Spinal cord (tissue), 10 donors: ENCODE measurements at places on chromosomes 3 and 15. TPM values are rescaled to one million over a fixed set of nuclear protein-coding genes. Genes with fewer than 3 reads are reported as not detected.

- no peaks in the 10 kb centered on the region for H3K4me1 ChIP-seq
- no peaks in the 10 kb centered on the region for H3K36me3 ChIP-seq
- H3K27me3 ChIP-seq, result no peaks in the 10 kb centered on the region
- DNase-seq, result peak; percentile 55
- no peak overlapping the region for H3K27ac ChIP-seq
These were observed 109.7 kb downstream of the BDH1 start for GRCh38 chr3:197445896-197446699.

The MYO5C gene
- total RNA-seq, result 6.9 TPM

GRCh38 chr3:41532976-41533375 lies 333.7 kb downstream of the CTNNB1 start:
- H3K4me1 ChIP-seq, result no peaks in the 10 kb centered on the region
- no peak overlapping the region for H3K4me3 ChIP-seq
- no peaks in the 10 kb centered on the region for H3K36me3 ChIP-seq
- DNase-seq, result peak; percentile 60
- no peak overlapping the region for H3K27ac ChIP-seq

DNA sequence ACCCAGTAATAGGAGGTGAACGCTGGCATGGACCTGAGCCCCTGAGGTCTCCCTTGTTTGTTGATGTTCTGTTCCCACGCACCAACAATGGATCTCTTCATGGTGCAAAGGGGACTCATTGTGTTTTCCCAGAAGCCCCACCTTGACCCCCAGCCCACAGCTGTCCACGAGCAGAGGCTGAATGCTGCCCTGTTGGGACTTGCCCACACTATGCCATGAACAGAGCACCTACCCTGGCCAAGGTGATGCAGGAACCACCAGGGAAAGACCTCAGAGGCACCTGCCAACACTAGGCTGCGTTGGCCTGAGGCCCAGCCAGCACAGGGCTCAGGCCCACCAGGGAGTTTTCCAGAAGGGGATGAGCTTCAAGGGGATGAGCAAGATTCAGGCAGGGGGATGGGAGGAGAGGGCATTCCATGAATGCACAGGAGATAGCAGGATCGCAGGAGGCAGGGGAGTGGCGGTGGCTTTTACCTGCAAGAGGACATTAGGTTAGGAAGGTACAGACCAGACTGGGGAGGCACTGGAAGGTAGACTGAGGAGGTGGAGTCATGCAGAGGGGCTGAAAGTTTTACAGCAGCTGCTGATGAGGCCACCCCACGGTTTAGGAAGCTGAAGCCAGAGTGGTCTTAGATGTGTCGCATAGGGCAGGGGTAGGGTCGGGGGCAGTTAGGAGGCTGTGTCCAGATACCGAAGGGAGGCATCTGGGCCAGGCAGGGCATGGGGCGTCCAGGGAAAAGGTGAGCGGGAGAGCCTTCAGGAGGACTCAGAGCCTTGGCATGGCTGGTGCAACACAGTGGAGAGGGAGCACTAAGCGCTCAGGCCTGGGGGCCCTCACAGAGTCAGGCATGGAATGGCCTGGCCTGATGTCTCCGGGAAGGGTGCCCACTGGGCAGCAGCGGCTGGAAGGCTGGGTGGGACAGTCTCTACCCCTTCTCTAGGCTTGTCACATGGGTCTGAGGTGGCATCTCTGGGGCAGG lies 4.0 kb upstream of the PHGR1 start:
- H3K4me1 ChIP-seq, result peaks cover 19% of the 10 kb centered on the region
- H3K4me3 ChIP-seq, result no peak overlapping the region

GRCh38 chr3:184241447-184242296 lies 7.1 kb downstream of the ALG3 start:
- no peaks in the 10 kb centered on the region for H3K27me3 ChIP-seq
- H3K27ac ChIP-seq, result no peak overlapping the region
- no peak overlapping the region for H3K4me3 ChIP-seq
- H3K4me1 ChIP-seq, result peaks cover 6% of the 10 kb centered on the region
- H3K36me3 ChIP-seq, result peaks cover 56% of the 10 kb centered on the region

The ISL2 gene
- total RNA-seq, result 5.3 TPM

DNA sequence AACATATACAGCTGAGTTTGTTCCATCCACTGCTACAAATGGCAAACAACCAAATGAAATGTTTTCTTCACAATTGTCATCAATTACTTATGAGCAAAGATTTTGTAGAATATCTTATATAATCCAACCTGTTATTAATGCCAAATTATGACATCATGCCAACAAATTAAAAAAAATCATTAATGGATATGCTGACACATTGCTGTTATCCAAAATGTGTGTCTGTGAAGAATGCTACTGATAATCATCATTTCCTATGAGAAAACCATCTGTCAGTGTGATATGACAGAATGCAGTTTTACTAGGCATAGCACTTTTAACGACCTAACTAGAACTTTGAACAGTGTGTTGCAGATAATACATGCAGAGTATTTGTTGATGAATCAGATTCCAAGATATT lies 556.5 kb upstream of the KCNMB2 start:
- H3K27me3 ChIP-seq, result no peaks in the 10 kb centered on the region
- H3K4me3 ChIP-seq, result no peak overlapping the region

DNA sequence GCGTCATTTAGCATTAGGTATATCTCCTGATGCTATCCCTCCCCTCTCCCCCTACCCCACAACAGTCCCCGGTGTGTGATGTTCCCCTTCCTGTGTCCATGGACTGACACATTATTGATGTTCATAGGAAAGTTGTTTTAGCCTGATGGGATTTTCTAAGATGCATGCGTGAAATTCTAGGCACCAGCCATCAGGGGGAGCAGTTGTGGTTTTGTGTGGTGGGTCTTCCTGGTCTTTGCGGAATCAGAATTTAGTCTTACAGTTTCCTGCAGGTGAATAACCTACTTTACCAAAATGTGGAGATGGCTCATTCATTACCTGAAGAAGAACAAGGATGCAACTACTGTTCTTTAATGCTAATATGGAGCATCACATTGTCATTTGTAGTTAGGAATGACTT lies 455.0 kb upstream of the THBS1 start:
- no peak for DNase-seq
- H3K4me1 ChIP-seq, result no peaks in the 10 kb centered on the region
- no peaks in the 10 kb centered on the region for H3K36me3 ChIP-seq
- H3K27ac ChIP-seq, result no peak overlapping the region
- no peak overlapping the region for H3K4me3 ChIP-seq
- no peaks in the 10 kb centered on the region for H3K27me3 ChIP-seq

GRCh38 chr3:131361464-131362421 lies 19.8 kb upstream of the NUDT16 start:
- H3K27me3 ChIP-seq, result peaks cover 9% of the 10 kb centered on the region
- no peak for DNase-seq
- peaks cover 15% of the 10 kb centered on the region for H3K4me1 ChIP-seq
- H3K36me3 ChIP-seq, result no peaks in the 10 kb centered on the region
- peak overlapping the region; percentile 43 for H3K4me3 ChIP-seq

DNA sequence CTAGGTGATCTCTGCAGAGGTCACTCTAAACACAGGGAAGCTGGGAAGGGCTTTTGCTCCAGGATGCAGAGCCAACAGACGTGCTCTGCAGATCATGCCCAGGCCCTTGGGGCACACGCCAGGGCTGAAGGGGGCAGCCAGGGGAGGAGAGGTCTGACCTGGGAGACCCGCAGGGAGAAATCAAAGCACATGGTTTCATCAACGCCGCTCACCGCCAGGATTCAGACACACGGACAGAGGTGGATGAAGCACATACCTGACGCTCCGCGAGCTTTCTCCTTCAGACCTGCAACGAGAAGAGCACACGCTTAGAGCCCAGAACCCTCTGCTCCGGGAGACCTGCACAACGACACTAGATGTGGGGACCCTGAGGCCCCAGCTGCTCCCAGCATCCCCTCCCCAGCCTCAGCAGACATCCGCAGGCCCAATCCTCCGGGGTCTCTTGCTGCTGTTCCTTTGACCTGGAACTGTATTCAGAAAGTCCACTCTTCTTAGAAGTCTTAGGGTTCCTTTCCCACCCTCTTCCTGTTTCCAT lies 90.7 kb upstream of the IQSEC1 start:
- H3K4me3 ChIP-seq, result no peak overlapping the region
- no peak for DNase-seq
- no peak overlapping the region for H3K27ac ChIP-seq
- no peaks in the 10 kb centered on the region for H3K27me3 ChIP-seq

DNA sequence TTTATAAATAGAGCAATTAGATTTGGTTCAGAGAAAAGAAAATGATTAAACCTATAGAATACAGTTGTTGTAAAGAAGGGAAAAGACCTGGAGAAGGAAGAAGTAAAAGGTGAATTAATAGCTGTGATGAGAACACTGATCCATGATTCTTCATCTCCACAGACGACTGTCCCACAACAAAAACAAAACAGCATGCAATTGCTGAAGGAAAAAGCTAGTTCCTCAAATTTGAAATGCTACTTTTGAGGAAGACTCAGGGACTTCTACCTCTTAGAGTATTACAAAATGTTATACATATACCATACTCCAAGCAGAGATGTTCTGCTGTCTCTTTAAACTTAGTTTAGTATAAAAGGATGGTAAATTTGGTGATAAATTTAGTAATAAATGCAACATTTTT lies 21.5 kb downstream of the ALCAM start:
- H3K27ac ChIP-seq, result no peak overlapping the region
- H3K4me3 ChIP-seq, result no peak overlapping the region
- DNase-seq, result no peak
- H3K27me3 ChIP-seq, result no peaks in the 10 kb centered on the region
- H3K36me3 ChIP-seq, result no peaks in the 10 kb centered on the region

- H3K4me1 ChIP-seq, result peaks cover 34% of the 10 kb centered on the region
- H3K4me3 ChIP-seq, result no peak overlapping the region
- no peak for DNase-seq
- no peaks in the 10 kb centered on the region for H3K36me3 ChIP-seq
These were observed 1.5 kb upstream of the SMAD3 start for GRCh38 chr15:67063689-67064606.

The SKOR1 gene
- 1.6 TPM for total RNA-seq

The AP3B2 gene
- total RNA-seq, result 36.4 TPM

GRCh38 chr3:73298243-73299183 lies 237.1 kb downstream of the EBLN2 start:
- H3K27me3 ChIP-seq, result no peaks in the 10 kb centered on the region
- H3K4me3 ChIP-seq, result no peak overlapping the region
- no peak overlapping the region for H3K27ac ChIP-seq
- H3K4me1 ChIP-seq, result no peaks in the 10 kb centered on the region
- no peak for DNase-seq

GRCh38 chr3:45332901-45333407 lies 55.4 kb upstream of the LARS2 start:
- no peaks in the 10 kb centered on the region for H3K27me3 ChIP-seq
- no peak overlapping the region for H3K4me3 ChIP-seq
- H3K27ac ChIP-seq, result no peak overlapping the region
- DNase-seq, result no peak
- H3K36me3 ChIP-seq, result no peaks in the 10 kb centered on the region

- H3K4me1 ChIP-seq, result peaks cover 19% of the 10 kb centered on the region
- peaks cover 3% of the 10 kb centered on the region for H3K27me3 ChIP-seq
- DNase-seq, result no peak
These were observed 246.9 kb upstream of the TLE3 start for GRCh38 chr15:70344666-70345065.

- no peaks in the 10 kb centered on the region for H3K4me1 ChIP-seq
- no peak overlapping the region for H3K27ac ChIP-seq
- DNase-seq, result no peak
- no peaks in the 10 kb centered on the region for H3K36me3 ChIP-seq
- H3K4me3 ChIP-seq, result no peak overlapping the region
These were observed 193.3 kb upstream of the PROK2 start for GRCh38 chr3:71978150-71978721.

DNA sequence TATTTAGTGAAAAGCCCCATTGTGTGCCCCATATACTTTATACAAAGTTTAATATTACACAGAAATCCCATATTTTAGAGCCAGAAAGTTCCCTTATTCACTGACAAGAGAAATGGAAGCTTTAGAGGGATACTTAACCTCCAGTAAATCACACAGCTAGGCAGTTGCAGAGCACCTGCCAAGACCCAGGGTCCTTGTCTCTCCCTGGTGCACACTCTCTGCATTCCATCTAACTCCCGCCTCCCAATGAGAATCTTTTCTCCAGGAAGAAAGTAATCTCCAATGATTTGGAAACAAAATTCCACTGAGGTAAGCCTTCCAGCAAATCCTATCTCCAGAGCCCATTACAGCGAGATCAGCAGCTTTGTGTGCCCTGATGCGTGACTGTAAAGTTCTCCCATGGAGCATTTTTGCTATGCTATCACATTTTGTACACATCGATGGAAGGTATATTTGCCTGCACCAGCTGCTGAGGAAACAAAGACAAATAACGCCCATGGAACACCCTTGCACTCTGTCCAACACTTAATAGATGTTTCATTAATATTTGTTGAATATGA lies 41.4 kb downstream of the ULK4 start:
- no peak overlapping the region for H3K4me3 ChIP-seq
- H3K4me1 ChIP-seq, result no peaks in the 10 kb centered on the region
- H3K27ac ChIP-seq, result no peak overlapping the region

DNA sequence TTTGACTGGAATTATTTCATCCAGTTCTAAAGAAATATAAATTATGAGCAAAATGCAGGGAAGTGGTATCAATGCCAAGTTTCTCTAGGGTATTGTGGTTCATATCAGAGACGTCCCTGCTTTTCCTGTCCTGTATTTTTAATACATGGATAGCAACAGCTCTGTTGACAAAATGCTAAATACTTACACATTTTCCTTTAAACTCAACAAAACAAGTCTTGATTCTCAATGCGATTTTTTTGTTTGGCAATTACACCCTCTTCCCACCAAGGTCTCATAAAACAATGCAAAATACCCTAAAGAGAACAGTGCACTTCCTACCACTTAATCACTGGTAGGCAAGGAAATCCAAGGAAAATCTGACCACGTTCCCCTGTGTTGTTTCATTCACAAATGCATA lies 120.0 kb downstream of the DUT start:
- no peaks in the 10 kb centered on the region for H3K27me3 ChIP-seq
- DNase-seq, result no peak
- H3K4me3 ChIP-seq, result no peak overlapping the region
- no peak overlapping the region for H3K27ac ChIP-seq
- H3K4me1 ChIP-seq, result no peaks in the 10 kb centered on the region

GRCh38 chr3:58530354-58530865 lies 6.6 kb downstream of the ACOX2 start:
- H3K4me3 ChIP-seq, result no peak overlapping the region
- H3K4me1 ChIP-seq, result peaks cover 16% of the 10 kb centered on the region
- H3K36me3 ChIP-seq, result peaks cover 13% of the 10 kb centered on the region
- H3K27ac ChIP-seq, result no peak overlapping the region

GRCh38 chr3:141909408-141909807 lies 33.0 kb downstream of the ATP1B3 start:
- no peaks in the 10 kb centered on the region for H3K4me1 ChIP-seq
- H3K4me3 ChIP-seq, result no peak overlapping the region
- no peak overlapping the region for H3K27ac ChIP-seq
- DNase-seq, result no peak

The ARGFX gene
- not detected for total RNA-seq

DNA sequence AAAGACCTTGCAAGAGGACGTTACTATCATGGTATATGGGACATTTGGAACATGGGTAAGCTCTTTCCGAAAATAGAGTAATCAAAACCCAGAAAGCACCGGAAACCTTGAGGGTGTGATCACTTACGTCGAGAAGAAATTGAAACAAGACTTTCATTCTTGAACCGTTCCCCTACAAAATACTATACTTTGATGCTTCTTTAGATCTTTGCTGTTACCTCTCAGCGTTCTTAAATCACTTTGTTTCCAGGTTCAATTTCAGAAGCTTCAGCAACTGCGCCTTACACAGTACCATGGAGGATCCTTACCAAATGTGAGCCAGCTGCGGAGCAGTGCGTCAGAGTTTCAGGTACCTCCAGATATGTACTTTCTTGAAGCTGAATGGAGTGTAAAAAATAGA lies 10.1 kb downstream of the CRTC3 start:
- peaks cover 10% of the 10 kb centered on the region for H3K36me3 ChIP-seq
- no peak for DNase-seq
- no peaks in the 10 kb centered on the region for H3K4me1 ChIP-seq
- no peaks in the 10 kb centered on the region for H3K27me3 ChIP-seq
- no peak overlapping the region for H3K4me3 ChIP-seq
